ENCODE measurements at places on chromosomes 7 and 10.

GRCh38 chr10:117504562-117504961 is 38.0 kb upstream of the EMX2 start:
- DNase-seq, result no peak

DNA sequence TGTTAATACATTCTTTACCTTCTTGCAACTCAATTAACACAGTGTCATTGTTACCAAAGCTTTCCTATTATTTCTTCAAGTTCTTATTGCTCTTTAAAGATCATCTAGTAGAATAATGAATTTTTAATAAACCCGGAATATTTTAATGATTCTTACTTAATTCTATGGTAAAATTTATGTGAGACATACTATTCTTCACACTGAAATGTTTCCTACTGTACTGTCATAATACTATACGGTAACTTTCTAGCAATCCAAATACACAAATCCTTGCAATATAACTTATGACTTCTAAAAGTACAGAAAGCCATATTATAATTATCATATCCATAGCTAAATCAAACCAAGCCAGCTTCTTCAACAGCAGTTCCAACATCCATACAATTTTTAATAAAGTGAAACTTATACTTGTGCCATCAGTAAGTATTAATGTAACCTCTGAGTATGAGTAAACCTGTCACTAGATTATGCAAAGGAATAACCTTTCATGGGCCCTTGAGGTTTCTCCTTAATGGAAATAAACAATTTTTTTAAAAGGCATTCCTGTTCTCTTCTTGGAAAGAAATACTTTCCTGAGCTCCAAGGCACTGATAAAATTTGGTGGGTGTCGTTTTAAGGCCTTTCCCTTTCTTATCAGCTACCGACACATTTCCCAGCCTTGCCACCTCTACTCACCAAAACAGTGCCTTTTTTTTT is 87.4 kb downstream of the IMMP2L start:
- no peak for DNase-seq

DNA sequence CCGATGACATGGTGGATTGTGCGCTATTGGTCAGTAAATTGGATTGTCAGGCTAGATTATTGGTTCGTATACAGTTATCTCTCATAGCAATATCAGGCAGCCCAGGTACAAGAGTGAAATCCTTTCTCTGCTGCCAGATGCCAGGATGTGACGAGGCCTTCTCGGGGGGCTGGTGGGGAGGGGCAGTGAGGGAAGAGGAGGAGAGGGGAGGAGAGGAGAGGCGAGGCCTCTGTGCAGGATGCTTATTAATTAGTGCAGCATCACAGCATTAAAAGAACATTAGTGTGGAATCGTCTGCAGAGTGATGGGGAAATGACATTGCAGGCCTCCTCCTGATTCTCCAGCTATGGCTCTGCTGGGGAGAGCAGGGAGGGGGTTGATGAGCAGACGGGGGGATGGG is 30.5 kb upstream of the SLF2 start:
- no peak for DNase-seq

GRCh38 chr7:148433521-148434180 is 156.9 kb upstream of the C7orf33 start:
- DNase-seq, result no peak
